ENCODE measurements at places on chromosomes 7 and 10. TPM values are rescaled to one million over a fixed set of nuclear protein-coding genes. Genes with fewer than 3 reads are reported as not detected.

Gene SVIL
- 5.6 TPM for total RNA-seq

- DNase-seq: no peak
These were observed 495.2 kb downstream of the TCERG1L start for GRCh38 chr10:130816116-130816901.

GRCh38 chr10:76738991-76739390, 898.6 kb downstream of the KCNMA1 start:
- DNase-seq: no peak

GRCh38 chr10:132570771-132571649, 33.4 kb downstream of the INPP5A start:
- DNase-seq: no peak

- DNase-seq: peak; percentile 79
These were observed 21.4 kb upstream of the GSDME start for GRCh38 chr7:24778543-24779282.

DNA sequence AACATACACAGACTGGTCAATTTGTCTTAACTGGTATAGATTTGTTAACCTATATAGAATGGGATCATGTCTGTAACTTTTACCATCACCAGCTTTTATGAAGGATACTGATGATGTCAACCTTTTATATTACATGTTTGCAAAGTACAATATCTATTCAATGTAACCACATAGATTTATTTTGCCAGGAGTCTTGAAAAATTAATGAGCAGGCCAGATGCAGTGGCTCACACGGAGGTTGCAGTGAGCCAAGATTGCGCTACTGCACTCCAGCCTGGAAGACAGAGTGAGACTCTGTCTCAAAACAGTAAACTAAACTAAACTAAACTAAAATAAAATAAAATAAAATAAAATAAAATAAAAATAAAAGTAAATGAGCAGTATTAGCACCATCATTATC, 30.0 kb upstream of the PARD3 start:
- no peak for DNase-seq

Gene CPA2
- 1.6 TPM for total RNA-seq

Gene AEBP1
- total RNA-seq: 45.8 TPM

Measured in MG63 (cell line).